DMS53 (cell line): ENCODE measurements at places on chromosomes 12 and 14.

DNA sequence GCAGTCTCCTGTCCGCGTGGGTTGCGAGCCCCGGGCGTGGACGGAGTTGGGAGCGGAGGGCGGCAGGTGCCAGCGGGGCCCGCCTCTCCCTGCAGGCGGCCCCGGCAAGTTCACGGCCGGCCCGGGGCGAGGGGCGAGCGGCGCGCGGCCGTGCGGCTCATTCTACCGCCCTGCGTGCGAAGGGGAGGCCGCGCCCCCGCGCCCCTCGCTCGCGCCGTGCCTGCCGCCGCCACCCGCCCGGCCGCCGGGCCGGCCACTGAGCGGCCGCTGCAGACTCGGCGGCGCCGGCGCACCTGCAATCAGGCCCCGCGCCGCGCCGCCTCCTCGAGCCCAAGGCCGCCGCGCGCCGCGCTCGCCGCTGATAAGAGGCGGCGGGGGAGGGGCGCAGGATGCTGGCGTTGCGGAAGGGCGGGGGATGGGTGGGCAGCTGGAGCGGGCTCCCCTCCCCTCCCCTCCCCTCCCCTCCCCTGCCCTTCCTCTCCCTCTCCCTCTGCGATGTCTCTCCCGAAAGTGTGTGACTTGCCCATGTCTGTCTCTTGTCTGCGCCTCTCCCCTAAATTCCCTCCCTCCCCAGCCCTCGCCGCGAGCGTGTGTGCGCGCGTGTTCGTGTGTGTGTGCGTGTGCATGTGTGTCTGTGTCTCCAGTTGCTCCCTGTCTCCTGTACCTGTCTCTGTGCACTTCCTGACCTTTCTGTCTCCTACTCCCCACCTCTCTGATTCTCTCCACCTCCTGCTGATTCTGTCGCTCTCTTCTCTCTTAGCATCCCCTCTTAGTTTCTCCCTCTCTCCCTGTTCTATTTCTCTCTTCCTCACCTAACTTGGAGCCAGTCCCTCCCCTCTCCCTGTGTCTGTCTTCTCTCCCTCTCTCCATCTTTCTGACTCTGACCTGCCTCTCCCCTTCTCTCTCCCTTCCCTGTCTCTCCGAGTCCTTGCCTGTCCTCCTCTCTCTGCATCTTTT, 768.1 kb upstream of the TBX3 start:
- DNase-seq = peak; percentile 62

DNA sequence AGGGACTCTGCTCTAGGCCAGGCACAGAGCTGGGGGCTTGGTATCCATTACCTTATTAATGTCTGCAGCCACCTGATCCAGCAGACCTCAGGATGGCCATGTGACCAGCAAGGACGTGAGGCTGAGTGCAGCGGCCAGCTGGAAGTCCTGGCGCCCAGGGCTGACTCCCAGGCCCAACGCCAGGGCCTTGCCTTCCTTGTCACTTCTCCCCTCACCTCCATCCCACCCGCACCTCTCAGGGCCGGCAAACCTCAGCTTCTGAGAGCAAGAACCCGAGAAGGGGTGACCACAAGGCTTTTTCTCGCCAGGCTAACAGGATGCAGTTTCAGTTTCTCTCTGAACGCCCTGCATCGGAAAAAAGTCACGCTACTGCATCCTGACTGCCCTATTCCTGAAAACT, 15.4 kb downstream of the RAB35 start:
- DNase-seq = no peak

GRCh38 chr14:100303179-100303578, 3.1 kb downstream of the SLC25A29 start:
- peak; percentile 20 for DNase-seq

GRCh38 chr12:40587970-40588369, 104.3 kb upstream of the CNTN1 start:
- DNase-seq = no peak

DNA sequence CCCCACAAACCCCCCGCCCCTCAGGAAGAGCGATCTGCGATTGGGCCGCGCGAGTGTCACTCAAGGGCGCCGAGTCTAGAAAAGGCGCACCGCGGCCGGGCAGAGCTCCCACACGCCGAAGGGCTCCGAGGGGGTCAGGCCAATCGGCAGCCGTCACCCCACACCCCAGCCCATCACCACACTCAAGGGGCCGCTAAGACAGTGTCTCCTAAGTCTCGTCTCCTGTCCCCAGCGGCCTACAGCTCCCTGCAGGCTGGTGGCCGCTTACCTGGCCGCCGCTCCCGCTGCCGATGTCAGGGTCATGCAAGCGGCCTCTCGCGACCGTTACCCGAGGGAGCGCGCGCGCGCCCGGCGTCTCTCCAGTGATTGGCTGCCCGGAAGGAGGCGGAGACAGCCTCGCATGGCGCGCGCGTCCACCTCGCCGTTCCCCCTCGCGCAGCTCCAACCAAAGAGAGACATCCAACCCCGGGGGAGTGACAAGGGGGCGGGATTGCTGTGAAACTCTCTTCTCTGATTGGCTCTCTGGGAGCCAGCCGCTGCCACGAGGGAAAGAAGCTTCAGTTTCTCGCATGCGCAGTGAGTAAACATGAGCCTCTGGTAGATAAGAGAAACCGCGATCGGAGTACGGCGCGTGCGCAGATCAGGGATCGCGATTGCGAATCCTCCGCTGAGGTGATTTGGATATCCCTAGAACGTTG, at the start of the genes MPHOSPH9 and MTRFR:
TSS of gene MPHOSPH9 (minus strand) at position 335 of the 698 bp plus-strand sequence. CDS start 2,777 bp downstream, outside the sequence.
TSS of gene MTRFR (plus strand) at position 630 of the 698 bp plus-strand sequence. CDS start 20,239 bp downstream, outside the sequence.
- DNase-seq = peak; percentile 100

DNA sequence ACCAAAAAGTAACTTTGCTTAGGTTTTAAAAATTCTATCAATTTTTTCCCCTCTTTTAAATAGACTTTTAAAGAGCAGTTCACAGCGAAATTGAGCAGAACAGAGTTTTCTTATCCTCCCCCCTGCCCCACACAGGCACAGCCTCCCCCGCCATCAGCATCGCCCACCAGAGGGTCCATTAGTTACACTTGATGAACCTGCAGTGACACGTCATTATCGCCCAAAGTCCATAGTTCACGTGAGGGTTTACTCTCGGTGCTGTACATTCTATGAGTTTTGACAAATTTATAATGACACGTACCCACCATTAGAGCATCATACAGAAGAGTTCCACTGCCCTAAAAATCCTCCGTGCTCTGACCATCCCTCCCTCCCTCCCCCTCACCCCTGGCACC, 58.4 kb downstream of the FZD10 start:
- DNase-seq = no peak

DNA sequence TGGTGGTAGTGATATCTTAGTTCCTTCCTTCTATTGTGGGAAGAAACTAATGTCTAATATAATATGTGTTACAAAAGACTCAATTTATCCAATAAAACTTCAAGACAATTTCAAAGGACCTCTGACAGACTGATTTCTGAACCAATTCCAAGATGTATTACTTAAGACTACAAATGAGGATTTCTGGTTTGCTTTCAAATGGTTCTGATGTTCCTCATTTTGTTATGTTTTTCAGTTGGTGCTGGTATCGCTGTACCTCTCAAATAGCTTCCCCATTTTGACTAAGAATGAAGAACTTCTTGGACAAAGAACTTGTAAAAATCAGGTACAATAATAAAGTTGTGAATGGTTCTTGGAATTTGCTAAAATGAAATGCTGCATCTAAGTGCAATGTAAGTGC, 19.4 kb upstream of the MBIP start:
- DNase-seq = no peak
